NCI-H510A treated with DMSO at 0.1 percent for 48 hours (cell line): ENCODE measurements at places on chromosomes 4 and X.

GRCh38 chr4:69330345-69331047 is 50.2 kb downstream of the UGT2B28 start:
- no peak for DNase-seq

DNA sequence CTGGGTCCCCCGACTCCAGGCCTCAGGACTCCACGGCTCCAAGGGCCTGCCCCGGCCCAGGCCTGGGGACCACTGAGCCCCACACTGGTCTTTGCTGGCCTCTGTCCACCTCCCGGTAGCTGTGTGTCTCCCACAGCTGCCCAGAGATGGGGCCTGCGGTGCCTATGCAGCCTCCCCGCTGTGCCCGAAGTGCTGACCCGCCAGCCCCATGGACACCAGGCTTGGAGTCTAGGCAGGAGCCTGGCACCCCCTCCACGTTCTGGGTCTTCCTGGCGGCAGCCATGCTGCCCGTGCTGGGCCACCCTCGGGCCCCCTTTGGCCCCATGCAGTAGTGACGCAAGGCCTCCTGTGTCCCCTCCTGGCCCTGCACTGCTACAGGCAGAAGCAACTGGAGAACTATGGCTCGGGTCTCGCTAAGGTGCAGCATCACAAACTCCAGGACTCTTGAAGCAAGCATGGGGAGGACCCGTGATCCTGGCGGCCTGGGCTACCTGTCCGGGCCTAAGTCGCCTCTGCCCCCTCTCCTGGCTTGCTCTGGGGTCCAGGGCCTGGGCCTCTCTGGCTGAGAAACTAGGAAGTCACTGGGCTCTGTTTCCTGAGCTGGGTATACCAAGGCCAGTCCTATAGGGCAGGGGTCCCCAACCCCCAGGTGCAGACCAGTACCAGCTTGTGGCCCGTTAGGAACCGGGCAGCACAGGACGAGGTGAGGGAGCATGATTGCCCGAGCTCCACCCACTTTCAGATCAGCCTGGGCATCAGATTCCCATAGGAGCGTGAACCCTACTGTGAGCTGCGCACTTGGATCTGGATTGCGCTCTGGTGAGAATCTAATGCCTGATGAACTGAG is 917 bp downstream of the MYL5 start:
- DNase-seq: no peak

- DNase-seq: no peak
Measured at GRCh38 chrX:19742826-19743225, 144.6 kb downstream of the SH3KBP1 start.

GRCh38 chrX:150602743-150603142 is 34.3 kb downstream of the MTM1 start:
- DNase-seq: no peak

DNA sequence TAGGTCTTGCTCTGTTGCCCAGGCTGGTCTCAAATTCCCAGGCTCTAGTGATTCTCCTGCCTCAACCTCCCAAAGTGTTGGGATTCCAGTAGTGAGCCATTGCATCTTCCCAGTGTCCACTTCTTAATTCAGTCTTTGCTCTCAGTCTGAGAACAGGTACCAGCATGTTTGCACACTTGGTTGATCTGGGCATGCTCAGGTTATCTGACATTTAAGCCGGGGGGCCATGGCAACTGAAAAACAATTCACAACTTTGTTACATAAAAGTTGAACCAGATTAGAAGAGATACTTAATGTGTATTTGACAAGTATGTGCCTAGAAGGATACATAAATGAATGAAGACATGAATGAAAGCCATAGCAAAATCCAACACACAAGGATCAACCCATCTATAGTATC is 39.0 kb downstream of the FGFBP1 start:
- DNase-seq: no peak

DNA sequence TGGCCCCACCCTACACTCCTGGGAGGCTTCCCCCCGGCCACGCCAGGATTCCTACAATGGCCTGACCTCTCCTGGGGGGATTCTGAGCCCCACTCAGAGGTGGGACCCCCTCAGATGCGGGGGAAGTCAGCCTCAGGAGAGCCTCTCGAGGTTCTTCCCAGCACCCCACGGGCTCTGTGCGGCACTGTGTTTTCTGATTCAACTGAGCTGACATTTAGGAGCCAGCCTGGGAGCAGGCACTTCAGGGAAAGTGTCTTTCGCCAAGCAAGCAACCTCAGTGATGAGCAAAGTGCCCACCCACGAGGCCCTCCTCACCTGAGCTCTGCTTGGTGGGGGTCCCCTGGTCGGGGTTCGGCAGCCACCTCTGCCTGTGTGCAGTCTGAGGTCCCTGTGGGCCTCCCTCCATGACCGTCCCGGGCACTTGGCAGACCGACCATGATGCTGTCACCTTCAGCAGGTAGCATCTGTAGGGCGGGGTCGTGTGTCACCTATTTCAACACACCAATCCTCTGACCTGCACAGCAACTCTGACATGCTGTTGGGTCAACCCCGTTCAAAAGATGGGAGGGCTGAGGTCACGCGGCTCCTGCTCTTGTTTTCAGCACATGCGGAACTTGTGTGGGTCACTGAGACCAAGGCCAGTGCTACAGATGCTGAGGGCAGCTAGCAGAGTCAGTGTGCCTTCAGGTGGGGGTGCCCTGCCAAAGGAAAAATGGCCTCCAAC is 46.2 kb downstream of the ADRA2C start:
- no peak for DNase-seq

DNA sequence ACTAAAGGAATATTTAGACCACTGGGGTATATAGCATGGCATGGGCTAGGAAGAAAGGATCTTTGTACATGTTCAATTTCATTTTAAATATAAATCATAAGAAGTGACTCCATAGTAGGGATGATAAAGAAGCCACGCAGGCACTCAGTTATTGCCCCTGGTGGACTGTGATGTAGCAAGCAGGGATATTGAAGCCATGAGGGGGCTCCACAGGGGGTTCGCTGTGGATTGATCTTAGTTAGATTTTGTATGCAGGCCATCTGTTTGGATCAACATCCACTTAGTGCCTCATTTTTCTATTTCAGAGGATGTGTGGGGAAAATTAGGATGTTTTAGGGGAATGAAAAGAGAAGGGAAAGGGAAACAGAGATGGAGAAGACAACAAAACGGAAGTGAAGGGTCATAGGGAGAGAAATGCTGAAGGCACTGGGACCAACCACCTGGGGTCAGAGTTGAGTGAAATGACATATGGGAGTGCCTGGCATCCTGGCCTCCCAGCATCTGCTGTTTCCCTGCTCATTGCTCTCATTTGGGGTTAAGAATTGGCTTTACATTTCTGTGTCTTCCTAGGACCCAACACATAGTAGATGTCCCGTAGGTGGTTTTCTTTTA is 11.2 kb upstream of the FREM3 start:
- DNase-seq: no peak
